Activated CD4-positive, alpha-beta T cell treated with anti-CD3 and anti-CD28 coated beads, Interleukin-2, amount 10 ng/mL, durations not matched to agents 24 days and 14 days (primary cell): ENCODE measurements at places on chromosomes 1 and 21. TPM values are rescaled to one million over a fixed set of nuclear protein-coding genes. Genes with fewer than 3 reads are reported as not detected.
A peak's percentile ranks its signal among the peaks of the same experiment; 100 is the strongest.

GRCh38 chr1:107047602-107048001, 8.9 kb upstream of the PRMT6 start:
- no peaks in the 10 kb centered on the region for H3K4me1 ChIP-seq
- no peak overlapping the region for H3K4me3 ChIP-seq
- H3K27ac ChIP-seq, result no peak overlapping the region
- peaks cover 12% of the 10 kb centered on the region for H3K27me3 ChIP-seq

- H3K36me3 ChIP-seq, result no peaks in the 10 kb centered on the region
- H3K4me3 ChIP-seq, result no peak overlapping the region
- DNase-seq, result no peak
- H3K27ac ChIP-seq, result no peak overlapping the region
- H3K4me1 ChIP-seq, result peaks cover 25% of the 10 kb centered on the region
Measured at GRCh38 chr1:224734261-224734935, 118.3 kb downstream of the CNIH3 start.

- H3K36me3 ChIP-seq, result peaks cover 6% of the 10 kb centered on the region
- DNase-seq, result peak; percentile 81
- no peaks in the 10 kb centered on the region for H3K27me3 ChIP-seq
- H3K4me1 ChIP-seq, result no peaks in the 10 kb centered on the region
Measured at GRCh38 chr1:10152709-10153284, 57.6 kb upstream of the KIF1B start.

DNA sequence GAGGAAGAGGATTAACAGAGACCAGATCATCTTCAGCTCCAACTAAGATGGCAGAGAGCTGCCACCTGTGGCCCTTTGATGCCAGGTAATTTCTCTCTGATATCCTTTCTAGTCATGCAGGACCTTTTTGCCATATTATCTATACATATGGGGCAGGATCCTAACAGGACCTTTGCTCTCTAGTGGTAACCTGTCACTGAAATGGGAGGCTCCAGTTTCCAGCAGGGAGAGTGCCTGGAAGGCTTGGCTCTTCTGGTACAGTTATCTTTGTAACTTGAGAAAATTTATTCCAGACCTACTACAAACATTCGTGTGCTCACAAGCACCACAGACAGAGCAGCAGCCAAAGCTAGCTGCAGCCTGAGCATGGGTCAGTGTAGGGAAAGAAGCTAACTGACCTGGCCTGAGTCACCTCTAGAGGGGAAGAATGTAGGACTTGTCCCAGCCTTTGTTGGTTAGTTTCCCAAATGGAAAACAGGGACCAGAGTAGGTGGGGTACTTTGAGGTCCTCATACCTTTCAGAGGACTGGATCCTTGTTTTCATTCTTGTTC, 86.5 kb upstream of the MACF1 start:
- H3K27ac ChIP-seq, result no peak overlapping the region
- no peak overlapping the region for H3K4me3 ChIP-seq
- no peak for DNase-seq
- peaks cover 3% of the 10 kb centered on the region for H3K27me3 ChIP-seq
- no peaks in the 10 kb centered on the region for H3K36me3 ChIP-seq

DNA sequence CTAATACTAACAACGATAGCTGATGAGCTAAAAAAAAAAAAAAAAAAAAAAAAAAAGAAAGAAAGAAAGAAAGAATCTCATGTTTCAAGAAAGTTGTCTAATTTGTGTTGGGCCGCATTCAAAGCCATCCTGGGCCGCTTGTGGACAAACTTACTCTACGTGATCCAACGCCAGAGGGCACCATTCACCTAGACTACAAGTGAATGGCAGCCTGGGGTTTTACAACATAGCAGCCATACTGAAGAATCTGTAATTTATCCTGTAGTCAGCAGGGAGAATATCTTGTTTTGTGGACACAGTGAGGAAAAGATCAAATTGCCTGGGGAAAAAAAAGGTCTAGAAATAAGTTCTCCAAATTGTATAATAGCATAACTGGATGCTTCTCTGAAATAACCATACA, 47.0 kb downstream of the CYP2J2 start:
- no peak overlapping the region for H3K4me3 ChIP-seq
- H3K27me3 ChIP-seq, result peaks cover 2% of the 10 kb centered on the region
- H3K36me3 ChIP-seq, result peaks cover 3% of the 10 kb centered on the region
- peak; percentile 82 for DNase-seq
- no peak overlapping the region for H3K27ac ChIP-seq

DNA sequence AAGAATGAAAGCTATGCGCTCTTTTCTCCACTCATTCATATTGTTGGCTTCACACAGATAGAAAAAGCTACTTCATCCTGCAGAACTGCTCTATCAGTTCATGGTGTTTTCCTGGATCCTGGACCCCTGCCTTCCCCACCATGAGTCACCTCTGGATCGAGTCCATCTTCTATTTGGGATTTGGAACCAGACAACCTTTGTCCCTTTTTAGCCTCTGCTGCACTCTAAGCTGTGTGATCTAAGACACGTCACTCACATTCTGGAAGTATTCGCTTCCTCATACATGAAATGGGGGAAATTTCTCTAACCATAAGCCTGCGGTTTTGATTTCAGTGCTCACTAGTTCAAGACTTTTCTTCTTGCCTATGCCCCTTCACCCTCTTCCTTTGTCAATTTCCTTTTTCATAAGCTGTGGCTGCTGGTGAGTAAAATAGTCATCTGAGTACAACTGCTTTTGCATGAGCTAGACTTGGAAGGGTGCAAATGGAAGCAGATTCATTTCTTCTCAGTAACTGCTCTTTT, 14.1 kb upstream of the DEGS1 start:
- H3K36me3 ChIP-seq, result peaks cover 4% of the 10 kb centered on the region
- DNase-seq, result peak; percentile 87
- peaks cover 37% of the 10 kb centered on the region for H3K4me1 ChIP-seq
- H3K4me3 ChIP-seq, result peak overlapping the region; percentile 68
- H3K27ac ChIP-seq, result peak overlapping the region; percentile 90
- H3K27me3 ChIP-seq, result peaks cover 3% of the 10 kb centered on the region

DNA sequence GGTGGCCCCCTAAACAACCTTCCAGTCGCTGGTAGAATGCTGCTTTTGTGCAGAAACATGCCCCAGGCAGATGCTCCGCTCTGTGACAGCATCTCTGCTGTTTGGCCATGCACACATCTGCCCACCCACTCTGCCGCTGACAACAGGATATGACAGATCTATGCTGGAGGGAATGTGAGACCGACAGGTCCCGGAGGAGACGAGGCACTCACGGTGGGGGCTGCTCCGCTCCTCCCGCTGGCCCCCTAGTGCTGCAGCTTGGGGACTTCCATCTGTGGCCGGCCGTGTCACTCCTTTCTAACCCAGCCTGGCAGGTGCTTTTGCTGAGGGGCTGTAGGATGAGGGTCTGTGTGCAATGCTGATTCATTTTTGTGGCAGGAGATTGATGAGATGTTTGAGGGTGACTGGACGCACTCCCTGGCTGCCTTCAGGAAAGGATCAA, 49.1 kb upstream of the DMRTB1 start:
- no peaks in the 10 kb centered on the region for H3K27me3 ChIP-seq
- DNase-seq, result no peak
- peaks cover 53% of the 10 kb centered on the region for H3K4me1 ChIP-seq
- peak overlapping the region; percentile 66 for H3K27ac ChIP-seq

- peaks cover 10% of the 10 kb centered on the region for H3K27me3 ChIP-seq
- H3K4me3 ChIP-seq, result no peak overlapping the region
- DNase-seq, result no peak
- H3K36me3 ChIP-seq, result no peaks in the 10 kb centered on the region
- H3K27ac ChIP-seq, result no peak overlapping the region
- H3K4me1 ChIP-seq, result no peaks in the 10 kb centered on the region
Measured at GRCh38 chr1:223547316-223548114, 118.0 kb downstream of the CAPN8 start.

- no peak within 1 kb of the TSS for H3K4me3 ChIP-seq
- DNase-seq, result peak; percentile 36
- peaks cover 6% of the 10 kb centered on the region for H3K27me3 ChIP-seq
Measured at GRCh38 chr1:64203420-64203819, at the start of gene UBE2U. UBE2U (plus strand) TSS chr1:64203623; CDS start chr1:64204051, 428 bp downstream.

GRCh38 chr1:9744106-9744799, 79.5 kb downstream of the CLSTN1 start:
- no peak for DNase-seq
- H3K4me1 ChIP-seq, result no peaks in the 10 kb centered on the region
- no peak overlapping the region for H3K4me3 ChIP-seq
- no peaks in the 10 kb centered on the region for H3K27me3 ChIP-seq
- no peak overlapping the region for H3K27ac ChIP-seq

- no peak for DNase-seq
- no peaks in the 10 kb centered on the region for H3K4me1 ChIP-seq
- no peak overlapping the region for H3K4me3 ChIP-seq
- H3K27me3 ChIP-seq, result no peaks in the 10 kb centered on the region
Measured at GRCh38 chr1:3482378-3482849, 27.9 kb downstream of the ARHGEF16 start.

TRIM33 gene
- 37.7 and 39.7 TPM in 2 replicates for total RNA-seq

GABPB2 gene
- total RNA-seq, result 19.4 and 20.3 TPM in 2 replicates

ANGPTL3 gene
- not detected in 2 replicates for total RNA-seq
